ENCODE measurements at places on chromosomes 11 and 22. TPM values are rescaled to one million over a fixed set of nuclear protein-coding genes. Genes with fewer than 3 reads are reported as not detected.

Gene PHLDB1
- 114 TPM for total RNA-seq

Gene SAA4
- total RNA-seq: not detected

Gene CARS1
- total RNA-seq: 50.0 TPM

Gene LUZP2
- 0.08 TPM for total RNA-seq

Gene PTGDR2
- total RNA-seq: not detected

Gene TECTA
- total RNA-seq: 0.38 TPM

Gene PIWIL4
- 9.9 TPM for total RNA-seq

Gene OR2AT4
- total RNA-seq: not detected

Gene OR52I1
- total RNA-seq: not detected

Gene OR51I1
- not detected for total RNA-seq

Gene MYO7A
- 0.23 TPM for total RNA-seq

Gene FOLR2
- not detected for total RNA-seq

Gene DLG2
- 0.45 TPM for total RNA-seq

Gene TUT1
- total RNA-seq: 6.5 TPM

Gene OR51E2
- under 0.01 TPM for total RNA-seq

Gene KCNQ1OT1
- total RNA-seq: 2.1 TPM

Gene CCDC88B
- 3.2 TPM for total RNA-seq

Gene PATE2
- 0.15 TPM for total RNA-seq

Gene MAP6
- 1.2 TPM for total RNA-seq

Data from smooth muscle cell of the coronary artery (primary cell).